ENCODE measurements at places on chromosomes 2 and 18.
A peak's percentile ranks its signal among the peaks of the same experiment; 100 is the strongest.

DNA sequence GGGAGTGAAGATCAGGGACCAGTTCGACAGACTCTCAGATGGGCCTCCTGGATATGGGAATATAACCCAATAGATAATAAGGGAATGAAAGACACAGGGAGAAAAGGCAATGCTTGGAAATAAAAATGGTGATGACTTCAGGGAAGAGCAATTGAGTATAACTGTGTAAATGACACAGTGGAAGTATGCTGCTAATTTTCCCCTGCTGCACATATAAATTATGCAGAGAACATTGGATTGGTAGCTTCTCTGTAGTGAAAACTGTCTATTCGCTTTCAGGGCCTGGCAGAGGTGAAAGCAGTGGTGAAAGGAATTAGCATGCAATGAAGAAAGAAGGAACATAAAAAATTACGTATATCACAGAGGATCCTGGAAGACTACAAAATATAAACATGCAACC, 398.2 kb upstream of the CDH2 start:
- no peak for DNase-seq

- DNase-seq, result no peak
These were observed 179.0 kb downstream of the SMAD7 start for GRCh38 chr18:48771641-48772375.

GRCh38 chr2:21042958-21043743, 722 bp downstream of the APOB start:
- peak; percentile 61 for DNase-seq

GRCh38 chr2:36453652-36454051, 98.1 kb downstream of the CRIM1 start:
- DNase-seq, result no peak
